ENCODE measurements at places on chromosomes 16 and 17.

DNA sequence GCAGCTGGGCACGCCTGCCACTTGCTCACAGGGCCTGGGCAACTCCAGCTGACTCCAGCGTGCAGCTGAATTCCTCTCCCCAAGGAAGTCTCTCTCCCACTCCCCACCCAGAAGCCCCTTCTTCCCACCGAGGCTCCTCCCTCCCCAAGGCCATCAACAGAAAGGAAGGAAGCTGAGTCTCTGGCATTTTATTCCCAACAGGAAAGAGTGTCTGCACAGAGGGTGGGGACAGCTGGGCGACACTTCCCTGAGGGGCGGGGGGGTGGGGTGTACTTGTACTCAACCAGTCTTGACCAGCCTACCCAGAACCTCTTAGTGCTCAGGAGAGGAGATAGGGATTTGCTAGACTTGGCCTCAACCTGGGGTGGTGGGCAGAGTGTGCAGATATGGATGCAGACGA, at the start of gene EXOC3L1:
TSS of gene EXOC3L1 (minus strand) at position 96 of the 400 bp plus-strand sequence. CDS start 460 bp downstream, outside the sequence.
- no peak for DNase-seq

DNA sequence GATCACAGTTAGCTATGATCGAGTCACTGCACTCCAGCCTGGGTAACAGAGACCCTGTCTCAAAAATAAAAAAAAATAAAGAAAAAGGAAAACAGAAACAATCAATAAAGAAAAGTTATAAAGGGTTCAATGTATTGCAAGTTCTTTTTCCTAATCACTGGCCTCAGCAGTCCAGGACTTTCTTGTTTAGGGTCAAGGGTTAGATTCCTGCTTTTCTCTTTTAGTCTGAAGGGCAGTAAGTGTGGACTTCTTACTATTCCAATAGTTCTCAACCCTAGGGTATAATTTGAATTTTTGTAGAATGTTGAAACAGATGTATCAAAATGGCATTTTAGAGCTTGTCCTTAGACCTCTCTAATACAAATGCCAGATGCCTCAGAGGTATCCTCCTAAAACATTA, 27.3 kb downstream of the SMYD4 start:
- no peak for DNase-seq

- no peak for DNase-seq
Observed at GRCh38 chr17:72538901-72539352, 418.1 kb downstream of the SOX9 start.

DNA sequence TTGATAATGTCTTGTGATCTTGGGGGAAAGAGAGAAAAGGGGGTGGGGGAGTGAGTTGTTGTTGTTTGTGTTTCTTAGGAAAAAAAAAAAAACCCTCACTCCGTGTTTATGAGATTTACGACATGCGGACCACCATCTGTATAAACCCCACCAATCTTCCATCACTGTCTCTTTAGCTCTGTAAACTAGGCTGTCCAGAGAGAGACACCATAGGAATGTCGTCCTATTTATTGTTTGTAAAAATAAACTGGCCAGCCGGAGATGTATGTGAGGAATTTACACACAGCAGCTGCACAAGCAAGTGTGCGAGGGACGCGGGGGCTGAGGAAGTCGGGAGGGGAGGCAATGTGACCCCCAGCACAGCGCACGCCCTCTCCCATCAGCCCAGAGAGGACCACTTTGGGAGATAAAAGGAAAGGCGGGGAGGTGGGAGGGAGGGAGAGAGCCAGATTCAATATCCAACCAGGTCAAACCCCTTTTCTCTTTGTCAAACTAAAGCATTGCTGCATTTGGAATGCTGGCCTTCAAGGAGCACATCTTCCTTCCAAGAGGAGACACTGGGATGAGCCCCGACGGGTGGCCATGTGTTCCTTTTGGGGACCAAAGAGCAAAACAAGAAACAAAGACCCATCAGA, 136.2 kb upstream of the SALL1 start:
- no peak for DNase-seq

DNA sequence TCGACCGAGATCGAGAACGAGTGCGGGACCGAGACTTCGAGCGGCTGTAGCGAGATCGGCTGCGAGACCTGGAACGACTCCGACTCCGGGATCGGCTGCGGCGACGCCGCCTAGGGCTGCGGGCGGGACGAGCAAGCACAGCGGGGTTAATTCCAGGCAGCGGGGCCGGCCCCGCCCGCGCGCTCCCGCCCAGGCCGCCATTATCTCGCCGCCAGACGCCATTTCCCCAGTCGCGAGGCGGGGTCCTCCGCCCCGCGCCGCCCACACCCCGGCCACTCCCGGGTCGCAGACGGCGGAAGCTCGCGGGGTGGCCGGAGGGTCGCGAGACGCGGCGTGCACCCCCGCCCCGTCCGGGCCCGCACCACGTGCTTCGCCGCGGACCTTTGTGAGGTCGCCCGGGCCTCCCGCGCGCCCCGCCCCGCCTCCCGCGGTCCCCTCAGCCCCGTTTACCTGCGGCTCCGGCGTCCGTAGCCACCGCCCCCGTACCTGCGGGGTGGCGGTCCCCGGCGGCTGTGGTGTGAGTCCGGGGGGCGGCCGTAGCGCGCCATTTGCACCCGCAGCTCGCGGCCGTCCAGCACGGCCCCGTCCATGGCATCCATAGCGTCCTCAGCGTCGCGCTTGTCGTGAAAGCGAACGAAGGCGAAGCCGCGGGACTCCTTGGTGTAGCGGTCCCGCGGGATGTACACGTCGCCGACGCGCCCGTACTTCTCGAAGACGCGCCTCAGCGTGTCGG, 616 bp downstream of the SRSF2 start:
- peak; percentile 87 for DNase-seq
